ENCODE measurements at places on chromosomes 4 and X.

DNA sequence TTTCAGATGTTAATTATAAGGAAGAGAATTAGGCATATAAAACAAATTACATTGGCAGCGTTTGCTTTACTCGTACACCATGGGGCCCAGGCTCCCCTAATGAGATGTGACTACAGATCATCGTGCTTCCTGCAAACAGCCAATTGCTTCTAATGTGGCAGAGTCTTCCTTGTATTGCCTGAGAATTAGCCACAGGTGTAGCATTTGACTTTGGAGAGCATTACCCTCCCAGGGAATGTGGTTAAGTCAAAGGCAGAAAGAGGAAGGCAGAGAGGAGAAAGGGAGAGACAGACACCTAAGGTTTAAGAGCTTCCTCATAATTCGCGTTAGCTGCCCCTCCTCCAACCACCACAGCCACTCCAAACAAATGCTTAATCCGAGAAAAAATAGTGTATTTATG, 97.0 kb downstream of the MID1IP1 start:
- DNase-seq: no peak

GRCh38 chr4:26594371-26594770, 10.5 kb downstream of the TBC1D19 start:
- DNase-seq: no peak

DNA sequence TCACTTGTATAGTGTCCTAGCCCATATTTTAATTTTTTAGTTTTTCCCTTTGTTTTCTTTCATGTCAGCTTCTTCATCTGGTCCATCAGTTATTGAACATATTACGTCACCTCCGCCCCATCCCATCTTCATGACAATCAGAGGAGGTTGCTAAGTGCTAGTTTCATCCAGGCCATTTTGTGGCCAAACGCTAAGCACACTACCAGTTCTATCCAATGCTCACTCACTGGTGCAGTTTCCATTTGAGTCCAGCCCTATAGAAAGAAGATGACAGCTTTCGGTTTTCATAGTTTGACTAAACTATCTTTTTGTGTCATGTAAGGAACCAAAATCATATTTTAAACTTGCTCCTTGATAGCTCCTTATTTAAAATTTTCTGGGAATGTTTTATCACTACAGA, 304.2 kb downstream of the TENM3 start:
- DNase-seq: no peak

- no peak for DNase-seq
These were observed 518.1 kb downstream of the GRXCR1 start for GRCh38 chr4:43410636-43411035.

GRCh38 chrX:56812515-56813105, 83.6 kb downstream of the NBDY start:
- peak; percentile 17 for DNase-seq

GRCh38 chrX:48789366-48790220, 3.2 kb downstream of the GATA1 start:
- no peak for DNase-seq

GRCh38 chrX:119622356-119623232, 16.4 kb upstream of the NKRF start:
- peak; percentile 67 for DNase-seq

- peak; percentile 12 for DNase-seq
These were observed 50.2 kb downstream of the PRKG2 start for GRCh38 chr4:81164623-81165416.

Measured in fibroblast of gingiva (primary cell).